Stromal cell of bone marrow (primary cell): ENCODE measurements at places on chromosomes 13 and 19.
A peak's percentile ranks its signal among the peaks of the same experiment; 100 is the strongest.

DNA sequence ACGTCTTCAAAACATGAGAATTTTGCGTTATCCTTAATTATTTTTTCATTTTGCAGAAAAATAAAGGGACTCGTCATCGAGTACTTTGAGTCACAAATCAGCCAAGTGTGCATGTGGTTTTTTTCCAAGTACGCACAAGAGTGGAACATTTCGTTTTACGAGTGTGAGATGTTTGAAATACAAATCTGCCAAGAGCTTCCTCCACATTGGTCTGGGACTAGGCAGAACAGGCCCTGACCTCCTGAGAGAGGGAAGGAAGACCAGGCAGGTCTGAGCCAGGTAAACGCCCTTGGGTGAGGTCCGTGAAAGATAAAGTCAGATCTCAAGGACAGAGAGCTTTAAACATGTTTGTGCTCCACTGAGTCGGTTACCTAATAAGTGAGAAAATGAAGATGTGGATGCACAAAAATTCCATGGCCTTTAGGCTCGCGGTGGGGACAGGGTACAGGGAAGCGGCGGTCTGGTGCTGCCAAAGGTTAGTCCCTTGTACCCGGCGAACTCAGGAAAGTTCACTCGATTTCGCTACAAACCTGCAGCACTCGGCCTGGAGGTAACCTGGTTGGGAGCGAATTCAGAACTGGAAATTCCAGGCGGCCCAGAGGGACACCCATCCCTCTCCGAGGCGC lies 473 bp upstream of the ITM2B start:
- DNase-seq: no peak

DNA sequence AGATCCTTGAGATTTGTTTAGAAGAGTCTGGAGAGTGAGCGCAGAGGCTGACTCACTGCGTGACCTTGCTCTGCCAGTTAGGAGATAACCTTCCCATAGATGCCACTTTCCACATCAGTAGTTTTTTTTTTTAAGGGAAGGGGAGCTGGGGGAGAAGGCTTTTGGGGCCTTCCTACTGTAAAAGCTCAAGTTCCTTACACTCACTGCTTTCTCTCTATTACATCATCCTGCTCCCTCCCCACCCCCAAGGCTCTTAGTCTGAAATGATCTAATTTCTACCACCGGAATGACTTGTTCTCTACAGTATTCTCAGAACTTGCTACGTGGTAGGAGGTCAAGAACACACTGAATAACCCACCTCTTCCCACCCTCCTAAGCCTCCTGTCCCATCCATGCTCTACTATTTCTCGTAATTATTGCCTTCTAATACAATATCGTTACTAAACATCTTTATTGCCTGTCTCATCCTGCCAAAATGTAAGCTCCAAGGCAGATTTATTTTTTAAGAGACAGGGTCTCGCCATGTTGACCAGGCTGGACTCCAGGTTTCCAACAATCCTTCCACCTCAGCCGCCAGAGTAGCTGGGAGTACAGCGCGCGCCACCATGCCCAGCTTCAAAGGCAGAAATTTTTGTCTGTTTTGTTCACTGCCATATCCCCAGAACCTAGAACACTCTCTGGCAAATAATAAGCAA lies 1.2 kb downstream of the LONP1 start:
- DNase-seq: peak; percentile 59

DNA sequence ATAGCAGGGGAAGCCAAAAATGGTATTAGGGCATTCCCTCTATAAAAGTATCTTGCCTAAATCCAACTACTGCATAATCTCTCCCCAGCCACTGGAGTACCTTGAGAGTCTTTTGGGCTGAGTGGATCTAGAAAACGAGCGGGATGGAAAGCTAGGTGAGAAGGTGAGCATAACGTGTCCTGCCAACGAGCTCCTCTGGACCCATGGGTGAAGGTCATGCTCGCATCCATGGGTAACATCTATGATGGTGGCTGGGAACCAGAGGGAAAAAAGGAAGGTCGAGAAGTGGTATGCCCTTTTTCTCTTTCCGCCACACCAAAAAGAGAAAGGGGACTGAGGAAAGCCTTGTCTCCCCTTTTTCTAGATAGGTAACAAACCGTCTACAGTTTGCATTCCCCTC lies 63.0 kb downstream of the ZNF208 start:
- no peak for DNase-seq

DNA sequence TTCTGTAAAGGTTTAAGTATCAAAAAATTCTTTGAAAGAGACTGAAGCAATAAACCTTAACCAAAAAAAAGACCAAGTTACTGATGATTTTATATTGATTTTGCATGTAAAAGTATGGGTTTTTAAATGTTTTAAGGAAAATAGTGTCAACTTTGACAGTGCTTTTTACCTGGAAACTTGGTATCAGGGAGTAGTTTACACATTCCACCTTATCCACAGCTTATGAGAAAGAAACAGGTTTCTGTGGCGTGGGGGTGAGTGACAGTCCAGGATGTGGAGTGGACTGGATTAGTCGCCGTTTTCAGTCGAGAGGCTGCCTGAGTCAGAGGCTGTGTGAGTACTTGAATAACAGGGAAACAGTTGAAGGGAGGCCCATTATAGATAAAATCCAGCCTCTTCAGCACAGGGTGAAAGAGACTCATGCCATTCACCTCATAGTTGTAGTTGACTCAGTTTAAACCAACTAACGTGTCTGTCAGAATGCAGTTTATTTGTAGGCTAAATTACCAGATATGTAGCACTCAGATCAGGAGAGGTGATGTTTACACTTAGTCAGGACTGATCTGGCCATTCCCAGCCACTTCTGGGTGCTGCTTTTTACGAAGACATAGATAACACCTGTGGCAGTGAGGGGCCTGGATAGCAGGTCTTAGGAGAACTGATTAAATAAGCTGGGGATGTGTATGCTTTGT lies 595 bp upstream of the GPR183 start:
- peak; percentile 70 for DNase-seq

DNA sequence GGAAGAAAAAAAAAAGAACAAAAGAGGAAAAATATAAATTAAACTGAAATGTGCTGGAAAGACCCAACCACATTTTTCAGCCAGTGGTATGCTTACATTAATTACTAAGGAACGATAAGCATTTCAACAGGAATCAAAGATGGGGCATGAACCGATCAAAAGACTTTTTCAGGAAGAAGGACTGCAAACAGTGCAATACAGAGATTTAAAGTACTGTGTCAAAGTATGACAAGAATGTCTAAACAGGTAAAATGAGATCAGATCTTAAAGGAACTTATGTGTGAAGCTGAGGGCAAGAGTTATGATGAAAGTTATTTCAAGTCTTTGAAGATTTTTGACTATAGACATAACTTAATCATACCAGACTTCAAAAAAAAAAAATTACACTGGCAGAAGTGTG lies 1761.8 kb downstream of the SLITRK5 start:
- no peak for DNase-seq

GRCh38 chr13:43232873-43233265 lies 209.5 kb downstream of the DNAJC15 start:
- DNase-seq: peak; percentile 69

GRCh38 chr13:101628900-101629299 lies 176.4 kb downstream of the ITGBL1 start:
- no peak for DNase-seq

GRCh38 chr13:29301027-29301426 lies 294.5 kb downstream of the SLC7A1 start:
- no peak for DNase-seq

- peak; percentile 19 for DNase-seq
These were observed 43.9 kb downstream of the SIAH3 start for GRCh38 chr13:45807520-45808099.

- no peak for DNase-seq
These were observed 721.1 kb downstream of the EFNB2 start for GRCh38 chr13:105814219-105814901.

DNA sequence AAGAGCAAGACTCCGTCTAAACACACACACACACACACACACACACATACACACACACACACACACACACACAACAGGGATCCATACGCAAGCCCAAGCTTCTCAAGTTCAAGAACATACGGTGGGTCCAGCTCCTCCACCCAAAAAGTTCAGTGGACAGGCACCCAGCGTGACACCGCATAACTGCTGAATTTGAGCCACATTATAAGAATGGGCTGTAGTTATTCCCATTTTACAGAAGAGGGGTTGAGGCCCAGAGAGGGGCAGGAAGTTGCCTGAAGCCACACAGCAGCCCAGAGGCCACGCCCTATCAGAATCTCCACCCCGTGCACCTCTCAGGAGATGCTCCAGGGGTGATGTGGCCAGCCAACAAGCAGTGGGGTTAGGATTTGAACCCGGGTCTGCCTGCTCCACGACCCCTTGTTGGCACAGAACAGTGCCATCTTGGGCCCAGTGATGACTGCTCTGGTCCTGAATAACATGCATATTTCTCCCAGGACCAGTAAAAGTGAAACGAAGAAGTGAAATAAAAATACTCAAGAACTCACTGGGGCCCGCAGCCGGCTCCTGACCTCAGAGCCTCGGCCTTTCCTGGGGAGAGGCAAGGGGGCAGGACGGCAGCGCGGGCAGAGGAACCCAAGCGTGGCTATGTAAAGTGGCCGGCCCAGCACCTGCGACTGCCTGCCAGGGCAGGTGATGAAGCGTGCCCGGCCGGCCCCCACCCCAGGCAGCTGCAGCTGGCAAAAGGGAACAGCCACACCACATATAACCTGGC lies 61.9 kb downstream of the AP1M1 start:
- DNase-seq: no peak

GRCh38 chr13:82898586-82898985 lies 983.7 kb downstream of the SLITRK1 start:
- no peak for DNase-seq

GRCh38 chr13:66774046-66774445 lies 456.1 kb downstream of the PCDH9 start:
- DNase-seq: no peak
